ENCODE measurements at places on chromosomes 13 and 19.
A peak's percentile ranks its signal among the peaks of the same experiment; 100 is the strongest.

- no peak for DNase-seq
Observed at GRCh38 chr19:51392701-51393100, 2.3 kb upstream of the C19orf84 start.

DNA sequence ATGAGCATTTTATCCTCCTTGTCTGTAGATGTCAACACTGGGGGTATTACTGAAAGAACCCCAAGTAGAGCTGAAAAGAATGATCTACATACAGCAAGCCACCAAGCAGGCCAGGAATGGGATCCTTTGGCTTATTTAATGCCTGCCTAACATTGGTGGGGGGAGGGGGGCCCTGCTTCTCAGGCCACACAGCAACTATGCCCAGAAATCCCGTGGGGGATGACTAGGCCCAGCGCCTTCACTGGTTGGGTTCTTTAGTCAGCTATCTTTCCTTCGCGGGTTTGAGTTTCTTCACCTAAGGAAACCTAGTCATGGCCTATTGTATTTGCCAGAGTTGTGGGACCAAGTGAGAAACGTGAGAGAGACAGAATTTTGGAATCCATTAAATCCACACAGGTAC, 80.5 kb downstream of the CCNA1 start:
- no peak for DNase-seq

DNA sequence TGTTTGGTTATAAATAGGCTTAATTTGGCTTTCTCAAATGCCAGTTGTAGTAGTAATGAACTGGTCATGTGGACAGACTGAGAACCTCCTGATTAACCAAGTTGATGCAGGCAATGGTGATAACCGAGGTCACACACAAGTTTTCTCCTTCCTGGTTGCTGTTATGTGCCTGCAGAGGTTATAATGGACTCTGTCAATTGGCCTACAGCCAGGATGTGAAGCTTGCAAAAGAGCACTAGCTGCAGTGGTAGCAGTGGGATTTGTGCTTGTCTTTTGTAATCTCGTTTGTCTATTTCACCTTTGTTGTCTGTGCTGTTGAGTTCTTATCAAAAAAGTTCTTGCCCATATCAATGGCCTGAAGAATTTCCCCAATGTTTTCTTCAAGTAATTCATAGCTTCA, 20.6 kb downstream of the OR10H3 start:
- DNase-seq, result no peak

- no peak for DNase-seq
Observed at GRCh38 chr13:113813749-113814434, 50.0 kb downstream of the GAS6 start.

DNA sequence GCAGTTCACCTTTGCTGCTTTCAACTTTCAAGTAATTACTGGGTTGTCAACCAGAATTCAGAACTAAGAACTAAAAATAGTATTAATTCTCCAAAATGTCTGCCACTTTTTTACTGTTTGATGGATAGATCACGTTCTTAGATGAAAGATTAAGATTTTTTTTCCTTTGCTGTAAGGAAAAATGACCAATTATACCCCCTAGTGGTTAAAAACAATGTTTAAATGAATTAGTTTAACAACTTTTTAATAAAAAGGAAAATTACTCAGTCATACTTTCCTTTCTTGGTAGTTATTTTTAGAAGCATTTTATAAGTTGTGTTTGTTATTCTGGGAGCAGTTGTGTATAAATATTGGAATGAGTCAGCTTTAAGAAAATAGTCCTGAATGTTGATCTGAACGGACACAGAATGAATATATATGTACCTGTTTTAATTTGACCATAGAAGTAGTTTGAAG, 4.6 kb downstream of the TM9SF2 start:
- no peak for DNase-seq

DNA sequence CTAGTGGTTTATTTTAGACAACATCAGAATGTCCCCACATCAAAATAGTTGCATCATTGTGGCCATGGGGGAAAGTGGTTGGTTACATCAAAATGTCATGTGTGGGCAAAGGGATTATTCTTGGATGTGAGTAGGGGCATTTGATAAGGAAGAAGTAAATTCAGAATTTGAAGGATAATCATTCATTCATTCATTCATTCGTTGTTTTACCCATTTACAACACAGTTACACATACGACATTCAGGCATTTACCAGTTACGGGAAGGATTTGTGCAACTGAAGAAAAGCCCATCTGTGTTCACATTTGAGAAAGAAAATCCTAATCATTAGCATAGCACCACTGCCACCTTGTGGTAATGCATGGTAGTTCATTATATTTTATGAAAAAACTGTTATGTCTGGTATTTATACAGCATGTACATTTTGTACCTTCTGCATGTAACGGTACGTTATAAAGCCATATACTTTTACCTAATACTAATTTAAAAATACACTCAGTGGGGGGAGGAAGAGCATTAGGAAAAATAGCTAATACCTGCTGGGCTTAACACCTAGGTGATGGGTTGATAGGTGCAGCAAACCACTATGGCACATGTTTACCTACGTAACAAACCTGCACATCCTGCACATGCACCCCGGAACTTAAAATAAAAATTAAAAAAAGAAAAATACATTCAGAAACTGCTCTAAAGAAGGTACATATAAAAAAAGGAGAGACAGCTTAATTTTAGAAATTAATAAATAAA, 62.1 kb downstream of the DGKH start:
- DNase-seq, result peak; percentile 29

DNA sequence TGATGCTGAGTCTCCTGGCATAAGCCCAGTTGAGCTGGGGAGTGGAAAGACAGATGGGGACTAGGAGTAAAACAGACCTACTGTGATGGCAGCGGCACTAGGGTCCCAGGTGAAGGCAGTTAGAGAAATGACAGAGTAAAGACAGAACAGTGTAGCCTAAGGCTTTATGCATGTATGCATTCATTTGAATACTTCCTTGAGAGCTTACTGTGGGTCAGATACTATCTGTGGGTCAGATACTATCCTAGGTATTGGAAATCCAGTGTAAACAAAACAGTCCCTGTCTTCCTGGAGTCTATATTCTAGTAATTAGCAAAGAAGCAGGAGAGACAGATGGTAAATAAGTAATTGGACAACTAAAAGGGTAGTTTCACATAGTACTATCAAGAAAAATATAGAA, 73.7 kb upstream of the LRCH1 start:
- DNase-seq, result no peak

DNA sequence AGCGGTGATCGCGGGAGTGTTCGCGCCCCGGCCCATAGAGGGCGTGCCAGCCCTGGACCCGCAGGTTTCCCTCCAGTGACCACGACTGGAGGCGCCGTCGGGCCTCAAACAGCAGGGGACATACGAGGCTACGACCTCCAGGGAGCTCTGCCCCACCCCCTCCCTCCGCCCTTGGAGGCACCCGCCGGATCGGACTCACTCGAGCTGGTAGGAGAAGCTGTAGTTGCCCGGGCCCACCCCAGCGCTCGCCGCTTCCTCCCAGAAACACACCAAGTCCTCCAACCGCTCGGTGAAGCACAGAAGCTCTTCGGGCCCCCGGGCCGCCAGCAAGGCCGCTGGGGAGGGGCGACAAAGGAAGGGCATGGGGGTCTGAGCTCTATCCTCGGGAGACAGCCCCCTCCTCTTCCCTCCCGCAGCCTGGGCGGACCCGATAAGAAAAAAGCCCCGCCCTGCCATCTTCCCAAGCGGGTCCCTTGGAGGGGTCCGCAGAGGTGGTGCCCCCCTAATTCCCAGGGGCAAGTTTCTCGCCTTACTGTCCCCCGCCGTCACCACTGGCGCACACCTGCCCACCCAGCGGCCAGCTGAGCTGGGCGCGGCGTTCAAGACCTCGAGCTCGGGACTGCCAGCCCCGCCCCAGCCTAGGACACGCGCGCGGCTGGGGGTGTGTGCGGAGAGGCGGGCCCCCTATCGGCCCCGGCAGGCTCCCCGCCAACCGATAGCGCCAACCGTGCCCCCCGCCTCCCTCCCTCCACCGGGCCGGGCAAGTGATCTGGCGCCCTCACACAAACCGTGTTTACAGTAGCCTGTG, 1.0 kb downstream of the EPOR start:
- peak; percentile 20 for DNase-seq

DNA sequence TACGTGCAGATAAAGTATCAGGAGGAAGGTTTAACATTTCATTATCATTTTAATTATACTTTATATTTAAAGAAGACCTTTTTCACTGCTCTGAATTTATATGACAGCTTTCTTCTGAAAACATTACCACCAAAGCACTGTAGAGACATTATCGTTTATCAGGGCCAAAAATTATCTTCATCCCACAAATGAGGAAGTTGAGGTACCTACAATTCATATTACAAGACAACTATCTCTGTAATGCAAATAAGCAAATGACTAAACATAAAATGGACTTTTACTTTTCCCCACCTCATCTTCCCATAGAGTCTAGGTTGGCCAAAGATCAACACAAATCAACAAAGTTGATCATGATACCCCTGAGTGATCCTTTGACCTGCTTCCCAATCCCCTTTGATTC, 30.9 kb upstream of the SMAD9 start:
- no peak for DNase-seq

- DNase-seq, result no peak
Observed at GRCh38 chr19:34082289-34083077, 89.8 kb upstream of the LSM14A start.

GRCh38 chr19:33726756-33727155, 69.9 kb upstream of the KCTD15 start:
- DNase-seq, result no peak

DNA sequence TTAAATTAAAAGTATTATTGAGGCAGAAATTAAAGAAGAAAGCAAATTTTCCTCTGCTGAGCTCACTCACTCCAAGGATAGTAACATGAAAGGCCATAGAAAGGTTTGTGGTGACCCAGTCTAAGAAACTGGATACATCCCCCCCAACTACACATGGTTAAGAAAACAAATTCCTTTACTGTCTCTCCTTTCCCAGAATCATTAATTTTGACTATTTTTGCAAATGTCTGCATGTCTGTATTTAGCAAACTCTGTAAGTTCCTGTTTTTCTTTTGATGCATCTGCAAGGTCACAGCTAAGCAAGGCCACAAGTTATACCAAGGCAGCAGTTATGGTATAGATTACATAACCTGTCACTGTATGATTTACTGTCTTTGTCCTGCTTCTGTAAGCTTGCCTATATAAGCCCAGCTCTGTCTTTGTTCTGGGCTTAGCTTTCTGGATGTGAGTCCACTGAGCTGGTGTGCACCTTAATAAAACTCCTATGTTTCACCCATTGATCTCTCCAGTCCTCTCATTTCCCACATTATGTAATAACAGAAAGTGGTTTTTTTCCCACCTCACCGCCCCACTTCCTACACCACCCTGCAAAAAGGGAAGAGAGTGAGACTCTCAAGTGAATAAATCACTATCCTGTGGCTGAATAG, 8.5 kb upstream of the ZNF83 start:
- no peak for DNase-seq

DNA sequence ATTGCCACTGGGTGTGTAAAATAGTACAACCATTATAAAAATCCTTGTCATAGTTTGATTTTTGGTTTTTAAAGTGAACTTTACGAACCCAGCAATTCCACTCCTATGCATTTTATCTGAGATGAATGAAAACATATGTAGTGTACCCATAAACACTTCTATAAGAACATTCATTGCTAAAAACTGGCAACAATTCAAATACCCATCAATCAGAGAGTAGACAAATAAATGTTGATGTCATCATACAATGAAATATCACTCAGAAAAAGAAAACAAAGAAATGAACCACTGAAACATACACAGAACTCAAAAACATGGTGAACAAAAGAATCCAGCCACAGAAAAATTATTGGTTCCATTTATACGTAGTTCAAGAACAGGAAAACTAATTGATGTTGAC, 202.3 kb downstream of the ABCC4 start:
- DNase-seq, result no peak

DNA sequence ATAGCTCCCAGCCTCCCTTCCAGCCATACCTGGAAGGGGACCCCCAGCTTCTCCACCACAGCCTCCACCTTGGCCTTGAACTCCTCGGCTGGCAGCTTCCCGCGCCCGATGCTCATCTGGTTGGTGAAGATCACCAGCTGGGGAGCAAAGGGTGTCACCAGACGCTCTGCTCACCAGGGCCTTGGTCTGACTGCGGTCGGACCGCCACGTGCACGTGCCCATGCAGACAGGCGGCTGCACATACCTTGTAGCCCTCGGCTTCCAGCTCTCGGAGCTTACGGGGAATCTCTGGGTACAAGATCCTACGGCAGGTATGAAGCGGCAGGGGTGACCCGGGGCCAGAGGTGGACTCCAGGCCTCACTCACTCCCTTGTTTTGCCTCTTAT, 3.4 kb downstream of the PNKP start:
- DNase-seq, result no peak

DNA sequence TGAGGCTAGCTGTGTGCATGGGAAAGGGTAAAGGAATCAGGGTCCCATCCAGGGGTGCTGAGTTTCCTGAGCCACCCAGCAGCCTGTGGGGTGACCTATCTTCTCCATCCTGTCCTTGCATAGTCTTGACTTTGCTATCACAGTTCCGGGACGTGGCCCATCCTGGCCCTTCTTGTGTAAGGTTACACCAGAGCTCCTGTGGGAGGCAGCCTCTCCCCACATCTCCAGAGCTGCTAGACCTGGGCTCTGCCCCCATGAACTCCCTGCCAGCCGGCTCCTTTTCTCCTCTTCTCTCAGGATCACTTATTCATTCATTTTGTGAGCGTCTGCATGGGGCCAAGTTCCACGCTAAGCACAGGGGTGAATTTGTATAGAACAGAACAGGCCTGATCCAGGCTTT, 238.9 kb downstream of the TSHZ3 start:
- DNase-seq, result no peak

DNA sequence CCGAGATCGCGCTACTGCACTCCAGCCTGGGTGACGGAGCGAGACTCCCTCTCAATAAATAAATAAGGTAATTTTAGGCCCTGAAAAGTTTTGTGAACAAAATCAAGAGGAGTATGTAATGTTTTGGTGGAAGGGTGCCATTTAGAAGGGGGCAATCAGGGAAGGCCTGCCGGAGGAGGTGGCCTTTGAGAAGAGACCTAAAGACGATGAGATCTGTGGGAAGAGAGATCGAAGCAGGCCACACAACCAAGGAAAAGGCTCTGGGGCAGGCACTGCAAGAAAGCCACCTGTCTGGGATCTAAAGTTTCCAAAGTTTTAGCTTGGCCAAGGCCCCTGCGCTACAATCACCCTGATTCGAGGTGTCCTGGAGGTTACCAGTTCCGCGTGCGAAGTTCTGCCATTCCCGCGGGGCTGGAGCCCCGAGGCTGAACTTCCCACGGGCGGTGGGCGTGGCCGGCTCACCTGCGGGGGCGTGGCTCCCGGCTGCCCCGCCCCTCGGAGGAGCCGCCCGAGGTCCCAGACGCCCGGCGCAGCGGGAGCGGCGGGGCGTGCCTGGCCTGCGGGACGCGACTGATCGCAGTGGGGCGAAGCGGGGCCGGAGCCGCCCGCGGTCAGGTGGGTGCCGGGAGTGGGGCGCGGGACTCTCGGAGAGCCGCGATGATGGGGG, at the start of gene KLC3:
KLC3 (plus strand) TSS at position 519 of the 667 bp plus-strand sequence. CDS start 4,792 bp downstream, outside the sequence.
- peak; percentile 18 for DNase-seq

DNA sequence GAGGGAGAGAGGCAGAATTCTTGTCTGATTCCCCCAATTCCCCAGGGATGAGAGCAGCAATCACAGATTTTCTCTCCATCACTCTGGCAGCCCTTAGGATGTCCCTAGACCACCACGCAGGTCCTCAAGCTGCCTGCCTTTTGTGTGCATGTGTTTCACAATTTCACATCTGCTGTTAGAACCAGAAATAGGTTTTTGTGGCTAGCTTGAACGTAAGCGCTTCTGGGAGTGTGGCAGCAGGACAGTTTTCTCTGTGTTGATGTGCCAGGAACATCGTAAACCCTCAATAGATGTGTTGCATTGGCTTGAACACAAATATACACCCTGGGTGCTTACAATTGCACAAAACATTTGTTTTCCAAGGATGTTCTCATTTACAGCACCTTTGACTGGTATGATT, 78.8 kb upstream of the TMTC4 start:
- no peak for DNase-seq

- no peak for DNase-seq
Observed at GRCh38 chr19:14772995-14773394, 5.4 kb downstream of the ADGRE2 start.

Data from COR-L47 (cell line).